ENCODE measurements at places on chromosomes 13 and 19. TPM values are rescaled to one million over a fixed set of nuclear protein-coding genes. Genes with fewer than 3 reads are reported as not detected.

The ZNF677 gene
- total RNA-seq = 26.7 TPM

The ZNF470 gene
- 2.4 TPM for total RNA-seq

The CLDN10 gene
- not detected for total RNA-seq

The CEACAM20 gene
- not detected for total RNA-seq

The FBXO27 gene
- total RNA-seq = 3.3 TPM

The TPTE2 gene
- not detected for total RNA-seq

The CIC gene
- 38.5 TPM for total RNA-seq

The MEIOSIN gene
- total RNA-seq = not detected

The VSTM1 gene
- not detected for total RNA-seq

The ZNF699 gene
- total RNA-seq = 16.2 TPM

The OLFM2 gene
- total RNA-seq = 18.5 TPM

The UPF3A gene
- 26.6 TPM for total RNA-seq

The KLK14 gene
- not detected for total RNA-seq

The SLC6A16 gene
- total RNA-seq = under 0.01 TPM

The EFNB2 gene
- total RNA-seq = 2.2 TPM
